Stimulated activated CD4-positive, alpha-beta T cell treated with anti-CD3 and anti-CD28 coated beads, Interleukin-1b, Interleukin-23, amount 100 ng/mL, for 24 hours (primary cell): ENCODE measurements at places on chromosomes 6 and 20.

GRCh38 chr20:37090407-37090806, 5.4 kb downstream of the RBL1 start:
- no peak for DNase-seq

GRCh38 chr20:50191544-50192363, 1.1 kb downstream of the CEBPB start:
- peak; percentile 28 for DNase-seq

DNA sequence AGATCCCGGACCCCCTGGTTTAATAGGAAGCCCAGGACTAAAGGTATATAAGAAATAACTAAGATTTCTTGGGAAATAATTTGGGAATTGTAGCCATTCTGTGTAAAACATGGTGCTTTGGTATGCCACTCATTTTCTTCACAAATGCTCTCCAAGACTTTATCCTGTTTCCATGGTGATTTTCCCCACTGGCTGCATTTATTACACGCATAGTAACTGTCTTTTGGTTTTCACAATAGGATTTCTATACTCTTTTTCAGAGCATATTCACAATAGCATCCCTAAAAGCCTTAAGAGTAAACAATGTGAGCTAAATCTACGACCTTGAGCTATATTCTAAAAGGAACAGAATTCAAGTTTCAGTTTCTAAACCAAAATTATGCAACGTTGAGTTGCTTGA, 160.8 kb downstream of the COL9A1 start:
- no peak for DNase-seq

GRCh38 chr6:74343804-74344203, 647.8 kb downstream of the CD109 start:
- DNase-seq, result no peak

DNA sequence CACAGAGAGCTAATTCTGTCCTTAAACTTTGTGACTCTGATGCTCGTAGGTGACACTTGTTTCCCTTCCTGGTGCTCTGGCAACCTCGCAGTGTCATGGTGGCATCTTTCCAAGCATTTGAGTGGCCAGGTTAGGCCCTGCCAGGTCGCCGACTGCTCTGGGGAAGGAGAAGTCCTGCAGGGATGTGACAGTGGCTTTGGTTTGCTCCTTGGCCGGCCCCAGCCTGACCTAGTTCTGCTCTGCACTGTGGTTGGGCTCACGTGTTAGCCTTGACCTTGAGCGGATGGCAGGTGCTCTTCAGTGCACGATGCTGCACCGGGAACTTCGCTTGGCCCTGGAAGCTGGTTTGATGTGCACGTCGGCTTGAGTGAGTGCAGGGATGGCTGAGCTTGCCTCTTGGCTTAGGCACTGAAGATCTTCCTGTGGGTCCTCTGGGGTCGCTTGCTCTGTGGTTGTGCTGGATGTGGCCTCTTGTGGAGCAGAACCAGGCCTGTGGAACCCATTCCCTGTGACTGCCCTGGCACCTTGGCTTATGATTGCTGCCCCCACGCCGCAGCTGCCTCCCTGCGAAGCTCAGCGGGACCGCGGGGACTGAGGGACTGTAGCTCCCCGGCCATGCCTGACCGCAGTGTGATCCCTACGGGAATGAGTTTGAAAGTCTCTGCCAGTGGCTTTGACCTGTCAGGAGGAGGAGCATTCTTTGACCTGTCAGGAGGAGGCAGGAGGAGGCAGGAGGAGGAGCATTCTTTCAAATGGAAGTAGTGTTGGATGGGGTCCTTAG, 8.7 kb downstream of the OSBPL2 start:
- DNase-seq, result no peak

DNA sequence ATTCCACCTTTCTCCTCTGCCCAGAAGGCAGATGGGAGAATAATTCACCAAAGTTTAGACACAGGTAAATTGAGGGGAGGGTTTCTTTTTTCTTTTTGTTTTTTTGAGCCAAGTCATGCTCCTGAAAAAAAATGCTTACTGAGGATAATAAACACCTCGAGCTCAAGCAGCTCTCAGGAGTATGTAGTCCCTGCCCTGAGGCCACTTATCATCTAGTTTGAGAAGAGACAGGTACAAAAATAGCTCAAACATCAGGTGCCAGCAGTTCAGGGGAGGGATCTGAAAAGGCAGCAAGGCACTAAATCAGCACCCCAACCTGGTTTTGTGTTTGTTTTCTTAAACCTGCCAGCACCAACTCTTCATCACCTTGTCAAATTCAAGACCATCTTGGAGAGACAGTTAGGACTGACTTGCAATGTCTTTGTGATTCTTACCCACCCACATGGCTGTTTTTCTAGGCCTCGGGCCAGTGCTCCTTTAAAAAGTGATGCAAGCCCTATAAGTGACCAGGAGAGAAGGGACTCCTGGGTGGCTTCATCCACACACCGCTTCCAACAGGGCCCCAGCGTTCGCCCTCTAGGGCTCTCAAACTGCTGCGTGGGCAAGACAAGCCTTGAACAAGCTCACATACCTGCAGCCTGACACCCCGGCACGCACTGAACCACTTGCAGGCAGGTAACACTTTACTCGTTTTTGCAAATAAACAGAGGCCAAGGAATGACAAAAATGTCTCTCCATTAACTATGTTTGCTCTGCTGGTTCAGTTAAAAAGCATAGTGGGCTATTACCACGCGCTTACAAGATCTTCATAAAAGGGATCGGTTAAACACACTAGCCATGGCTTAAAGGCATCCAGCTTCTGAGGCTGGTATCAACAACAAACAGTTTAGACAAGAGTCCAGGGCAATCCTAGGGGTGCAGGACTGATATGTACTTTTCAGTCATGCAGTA, 13.9 kb downstream of the JAG1 start:
- DNase-seq, result no peak

DNA sequence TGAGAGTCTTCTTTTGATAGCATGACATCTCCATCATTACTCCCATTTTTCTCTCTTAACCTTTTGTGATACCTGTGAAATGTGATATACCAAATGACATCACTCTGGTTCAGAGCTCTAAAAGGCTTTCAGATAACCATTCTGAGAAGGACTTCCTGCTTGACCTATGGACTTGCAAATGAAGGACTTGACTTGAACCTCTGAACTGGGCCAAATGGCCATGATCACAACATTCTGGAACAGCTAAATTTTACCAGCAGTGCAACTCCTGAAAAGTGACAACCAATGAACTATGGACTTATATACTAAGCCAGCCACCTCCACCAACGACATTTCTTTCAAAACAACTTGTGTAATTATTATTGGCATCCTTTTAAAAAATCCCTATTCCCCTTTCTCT, 1085.8 kb upstream of the CITED2 start:
- DNase-seq, result no peak

- no peak for DNase-seq
These were observed 1.2 kb downstream of the FOXO3 start for GRCh38 chr6:108561742-108562502.

DNA sequence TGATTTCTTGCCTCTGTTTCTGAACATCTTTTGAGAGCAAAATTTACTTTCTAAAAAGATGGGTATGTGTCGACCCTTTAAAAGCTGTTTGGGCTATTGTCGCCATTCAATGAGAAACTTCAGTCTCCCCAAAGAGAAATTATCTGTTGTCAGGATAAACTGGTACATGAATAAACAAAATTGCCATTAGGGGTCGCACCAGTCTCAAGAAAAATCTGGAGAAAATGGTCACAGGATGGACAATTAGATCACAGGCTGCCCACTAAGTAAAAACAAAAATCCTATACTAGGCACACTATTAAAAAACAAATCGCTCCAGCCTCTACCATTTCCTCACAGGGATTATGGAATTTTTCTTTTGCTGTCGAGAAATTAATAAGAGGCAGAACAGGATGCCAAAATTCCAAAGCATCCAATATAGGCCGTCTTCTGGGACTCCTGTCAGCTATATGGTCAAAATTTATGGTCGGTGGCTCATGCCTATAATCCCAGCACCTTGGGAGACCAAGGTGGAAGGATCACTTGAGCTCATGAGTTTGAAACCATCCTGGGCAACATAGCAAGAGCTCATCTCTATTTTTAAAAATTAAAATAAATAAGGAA, 5.5 kb upstream of the HLA-E start:
- no peak for DNase-seq

- DNase-seq, result no peak
These were observed 33.1 kb upstream of the LCA5 start for GRCh38 chr6:79570129-79571029.

DNA sequence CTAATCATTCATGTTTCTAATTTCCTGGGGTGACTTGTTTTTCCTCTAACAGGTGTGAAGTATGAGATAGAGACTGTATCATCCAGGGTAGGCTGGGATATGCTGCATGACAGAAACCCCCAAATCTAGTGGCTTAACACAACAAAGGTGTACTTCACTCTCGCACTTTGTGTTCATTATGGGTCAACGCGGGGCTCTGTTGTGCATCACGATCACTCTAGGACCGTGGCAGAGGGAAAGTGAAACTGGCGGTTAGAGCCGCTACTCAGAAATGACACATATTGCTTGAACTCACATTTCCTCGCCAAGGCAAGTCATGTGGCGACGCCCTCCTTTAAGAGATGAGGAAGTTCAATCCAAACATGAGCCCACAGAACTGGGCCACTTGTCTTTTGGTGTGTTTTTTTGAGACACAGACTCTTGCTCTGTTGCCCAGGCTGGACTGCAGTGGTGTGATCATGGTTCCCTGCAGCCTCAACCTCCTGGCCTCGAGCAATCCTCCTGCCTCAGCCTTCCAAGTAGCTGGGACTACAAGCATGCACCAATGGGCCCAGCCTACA, 41.3 kb downstream of the PCNA start:
- DNase-seq, result peak; percentile 71

- DNase-seq, result no peak
These were observed 4.4 kb downstream of the STX16 start for GRCh38 chr20:58655328-58656107.

DNA sequence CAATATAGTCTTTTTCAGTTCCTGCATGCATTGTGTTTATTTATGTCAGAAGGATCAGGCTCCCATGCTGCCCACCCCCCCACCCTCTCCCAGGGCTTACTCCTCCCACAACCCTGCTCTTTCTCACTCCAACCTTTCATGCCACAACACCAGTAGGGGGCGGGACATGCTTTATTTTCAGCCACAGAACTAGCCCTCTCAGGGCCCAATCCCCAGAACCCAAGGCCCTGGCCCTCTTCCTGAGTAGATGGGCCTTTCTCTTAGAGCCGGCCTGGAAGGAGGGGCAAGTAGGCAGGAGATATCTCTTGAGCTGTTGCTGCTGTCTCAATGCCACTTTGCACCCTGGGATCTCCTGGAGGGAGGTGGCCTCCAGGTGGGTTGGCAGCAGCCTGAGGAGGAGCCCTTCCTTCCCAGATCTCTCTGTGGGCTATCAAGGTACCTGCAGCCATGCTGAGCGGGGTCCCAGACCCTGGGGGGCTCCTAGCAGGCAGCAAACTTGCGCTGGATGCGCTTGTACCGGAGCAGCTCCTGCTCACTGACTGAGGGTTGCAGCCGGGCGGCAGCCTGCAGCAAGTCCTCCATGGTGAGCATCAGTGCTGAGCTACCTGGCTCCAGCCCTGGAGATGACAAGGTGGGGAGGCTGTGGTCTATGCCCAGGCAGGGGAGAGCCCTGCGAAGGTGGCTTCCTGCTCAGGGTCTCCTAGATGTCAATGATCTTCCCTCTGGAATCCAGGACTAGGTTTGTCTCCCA, 3.5 kb downstream of the GNMT start:
- DNase-seq, result no peak

- no peak for DNase-seq
These were observed 3.5 kb downstream of the RING1 start for GRCh38 chr6:33211666-33212422.

DNA sequence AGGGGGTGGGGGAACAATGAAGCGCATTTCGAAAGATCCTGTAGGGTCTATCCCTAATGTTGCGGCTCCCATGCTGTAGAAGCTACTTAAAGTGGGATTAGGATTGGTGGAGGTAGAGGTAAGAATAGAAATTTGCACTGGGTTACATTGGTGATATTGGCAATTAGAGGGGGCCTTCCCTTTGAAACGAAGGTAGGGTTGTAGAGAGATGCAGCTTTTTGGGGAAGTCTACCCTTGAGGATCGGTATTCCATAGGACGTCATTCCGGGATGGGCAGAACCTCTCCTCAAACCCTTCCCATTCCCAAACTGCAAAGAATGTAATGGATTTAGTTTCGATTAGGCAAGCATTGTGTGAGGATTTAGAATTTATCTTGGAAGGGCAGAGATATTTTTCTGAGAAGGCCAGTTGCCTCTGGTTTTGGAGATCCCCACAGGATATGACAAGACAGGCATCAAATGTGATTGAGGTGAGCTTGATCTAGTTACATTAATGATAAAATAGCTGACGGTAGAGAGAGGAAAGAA, 5.4 kb upstream of the ZNFX1 start:
- no peak for DNase-seq

- no peak for DNase-seq
These were observed 41.9 kb downstream of the HBS1L start for GRCh38 chr6:135012764-135013163.

GRCh38 chr6:292506-293192, 362 bp downstream of the DUSP22 start:
- DNase-seq, result peak; percentile 66

DNA sequence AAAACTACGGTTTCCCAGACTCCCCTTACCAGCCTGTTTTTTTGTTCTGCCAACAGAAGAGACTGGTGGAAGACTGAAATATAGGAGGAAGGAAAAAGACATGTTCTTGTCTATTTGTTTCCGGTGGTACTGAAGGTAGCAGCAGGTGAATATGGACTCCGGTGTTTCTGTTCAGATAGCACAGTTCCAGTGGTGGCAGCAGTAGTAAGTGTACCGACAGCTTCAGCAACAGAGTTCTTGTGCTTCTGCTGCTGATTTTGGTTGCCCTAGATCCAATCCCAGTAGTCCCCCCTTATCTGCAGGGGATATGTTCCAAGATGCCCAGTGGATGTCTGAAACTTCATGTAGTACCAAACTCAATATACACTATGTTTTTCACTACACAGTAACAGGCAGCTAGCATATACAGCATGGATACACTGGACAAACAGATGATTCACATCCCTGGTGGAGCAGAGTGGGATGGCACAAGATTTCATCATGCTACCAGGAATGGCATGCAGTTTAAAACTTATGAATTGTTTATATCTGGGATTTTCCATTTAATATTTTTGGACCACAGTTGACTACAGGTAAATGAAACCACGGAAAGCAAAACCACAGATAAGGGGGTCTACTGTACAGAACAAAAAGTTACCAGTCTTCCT, 301.8 kb downstream of the BTBD9 start:
- no peak for DNase-seq

- DNase-seq, result no peak
These were observed 54.8 kb upstream of the SPDEF start for GRCh38 chr6:34610819-34611477.

DNA sequence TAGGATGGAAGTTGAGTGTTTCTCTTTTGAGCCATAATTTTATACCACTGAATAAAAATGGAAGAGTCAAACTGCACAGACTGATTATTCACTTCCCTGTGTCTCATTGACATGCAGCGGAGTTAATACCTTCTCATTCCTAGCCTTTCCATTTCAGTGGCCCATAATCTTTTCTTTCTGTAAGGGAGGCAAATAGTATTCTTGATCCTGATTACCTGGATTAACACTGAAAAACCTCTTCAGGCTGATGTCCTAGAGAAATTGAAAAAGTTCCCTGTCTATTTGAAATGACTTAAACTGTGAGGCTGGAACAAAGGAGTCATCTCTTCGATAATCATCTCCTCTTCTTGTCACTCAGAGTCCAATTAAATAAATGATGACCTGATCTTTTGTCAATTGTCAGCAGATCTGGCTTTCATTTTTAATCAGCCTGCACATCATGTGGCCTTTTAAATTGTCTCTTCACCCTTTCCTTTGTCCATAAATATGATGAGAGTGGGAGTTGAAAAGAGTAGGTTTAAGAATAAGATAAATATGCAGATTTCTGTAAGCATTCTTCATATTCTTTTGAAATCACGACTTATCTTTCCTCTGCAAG, 713.0 kb downstream of the EPM2A start:
- no peak for DNase-seq

- DNase-seq, result no peak
These were observed 89.7 kb downstream of the PREP start for GRCh38 chr6:105313211-105313610.
